ENCODE measurements at places on chromosomes 12 and 14.

- no peak for DNase-seq
These were observed 16.4 kb upstream of the DHRS4 start for GRCh38 chr14:23937203-23937602.

DNA sequence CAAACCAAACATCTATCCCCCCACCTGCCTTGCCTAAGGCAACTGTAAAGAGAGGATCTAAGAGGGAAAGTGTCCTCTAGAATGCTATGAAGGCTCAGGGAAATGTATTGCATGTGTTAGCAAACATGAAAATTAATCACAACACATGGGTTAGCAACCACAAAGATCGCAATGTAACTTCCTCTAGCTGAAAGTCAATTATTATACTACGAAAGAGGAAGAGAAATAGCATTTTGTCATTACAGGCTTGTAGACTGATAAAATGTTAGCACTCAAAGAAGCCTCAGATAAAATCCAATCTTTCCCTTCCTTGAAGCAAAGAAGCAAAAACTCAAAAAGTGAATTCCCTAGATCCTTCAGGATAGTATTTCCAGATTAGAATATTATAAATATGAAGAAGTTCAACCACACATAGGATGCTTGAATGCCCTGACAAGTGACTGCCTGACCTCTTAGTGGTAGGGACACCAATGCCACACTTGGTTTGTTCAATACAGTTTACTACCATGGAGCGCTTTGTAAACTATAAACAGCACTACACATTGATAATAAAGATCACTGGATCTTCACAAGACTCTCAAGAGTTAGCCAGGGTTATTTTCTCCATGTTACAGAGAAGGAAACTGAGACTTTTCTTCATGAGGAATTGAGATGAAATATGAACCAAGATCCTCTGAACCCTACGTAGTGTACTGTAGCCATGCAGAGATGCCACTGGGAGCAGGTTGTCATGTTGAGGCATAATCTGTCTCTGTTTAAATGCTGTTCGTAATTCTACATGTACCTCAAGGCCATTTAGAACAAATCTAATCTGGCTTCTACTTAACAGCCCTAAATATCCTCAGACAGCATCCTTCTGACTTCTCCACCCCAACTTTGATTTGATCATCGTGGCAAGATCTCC lies 100.7 kb downstream of the ITPR2 start:
- DNase-seq: no peak

- no peak for DNase-seq
These were observed 11.3 kb downstream of the GARIN6 start for GRCh38 chr12:99658671-99659349.

DNA sequence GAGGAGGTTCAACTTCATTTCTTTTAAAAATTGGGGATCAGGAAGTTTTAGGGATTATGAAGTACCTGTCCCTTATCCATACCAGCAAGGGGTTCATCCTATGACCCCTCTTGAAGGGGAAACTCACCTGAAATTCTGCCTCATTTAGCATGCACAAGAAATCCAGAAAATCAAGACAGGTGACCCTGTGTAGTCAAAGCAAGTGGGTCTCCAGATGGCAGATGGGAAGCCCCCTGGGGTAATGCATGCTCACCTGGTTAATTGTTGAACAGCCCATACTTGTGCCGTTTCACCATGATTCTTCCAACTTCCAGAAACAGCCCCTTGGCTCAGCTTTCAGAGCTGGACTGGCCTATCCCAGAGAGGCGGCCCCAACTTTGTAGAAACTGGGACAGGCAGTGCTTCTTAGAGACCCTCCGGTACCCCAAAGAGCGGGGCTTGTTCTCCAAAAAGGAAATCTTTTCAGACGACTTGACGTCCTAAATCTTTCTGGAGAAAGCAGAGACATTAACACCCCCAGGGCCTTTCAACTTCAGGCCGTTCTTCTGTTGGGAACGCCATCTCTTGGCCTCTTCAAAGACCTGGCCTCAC lies 66.3 kb upstream of the ESRRB start:
- DNase-seq: no peak

DNA sequence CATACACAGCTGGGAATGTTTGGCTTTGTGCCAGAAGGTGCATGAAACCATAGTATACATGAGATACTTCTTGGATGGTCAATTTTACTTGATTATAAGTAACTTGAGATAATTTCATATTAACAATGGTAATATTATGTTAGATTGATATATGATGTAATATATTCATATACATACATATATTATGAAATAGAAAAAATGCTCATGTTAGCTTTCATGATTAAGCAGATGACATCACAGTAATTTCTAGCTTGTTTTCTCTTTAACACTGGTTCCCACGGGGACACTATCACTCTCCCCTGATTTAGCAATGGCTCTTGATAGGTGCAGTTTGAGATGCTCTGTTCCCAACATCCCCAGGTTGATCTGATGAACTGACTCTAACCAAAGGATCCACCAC lies 35.4 kb upstream of the NTF3 start:
- DNase-seq: no peak

DNA sequence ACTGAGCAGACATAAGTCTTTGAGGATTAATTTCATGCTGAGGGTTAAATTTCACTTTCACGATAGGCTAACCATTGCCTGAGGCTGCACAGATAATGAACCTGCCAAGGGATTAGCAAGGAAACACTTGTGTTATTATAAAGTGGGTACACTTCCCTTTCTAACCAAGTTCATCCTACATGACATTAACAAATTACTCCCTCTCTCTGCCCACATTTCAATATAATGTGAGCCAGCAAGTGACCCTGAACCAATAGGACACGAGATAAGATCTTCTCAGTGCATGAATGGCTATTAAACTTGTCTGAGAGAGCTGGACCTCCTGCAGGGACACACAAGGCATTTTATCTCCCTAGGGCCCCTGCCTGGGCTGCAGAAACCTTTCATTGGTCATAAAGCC lies 173.5 kb downstream of the PAX9 start:
- no peak for DNase-seq

DNA sequence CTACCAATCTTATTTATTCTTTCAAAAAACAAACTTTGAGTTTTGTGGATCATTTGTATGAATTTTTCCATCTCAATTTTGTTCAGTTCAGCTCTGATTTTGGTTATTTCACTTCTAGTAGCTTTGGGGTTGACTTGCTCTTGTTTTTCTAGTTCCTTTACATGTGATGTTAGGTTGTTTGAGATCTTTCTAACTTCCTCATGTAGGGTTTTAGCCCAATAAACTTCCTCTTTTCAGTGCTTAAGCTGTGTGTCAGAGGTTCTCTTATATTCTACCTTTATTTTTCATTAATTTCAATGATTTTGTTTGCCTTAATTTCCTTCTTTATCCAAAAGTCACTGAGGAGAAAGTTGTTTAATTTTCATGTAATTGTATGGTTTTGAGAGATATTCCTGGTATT lies 860.4 kb upstream of the FBXO33 start:
- no peak for DNase-seq

DNA sequence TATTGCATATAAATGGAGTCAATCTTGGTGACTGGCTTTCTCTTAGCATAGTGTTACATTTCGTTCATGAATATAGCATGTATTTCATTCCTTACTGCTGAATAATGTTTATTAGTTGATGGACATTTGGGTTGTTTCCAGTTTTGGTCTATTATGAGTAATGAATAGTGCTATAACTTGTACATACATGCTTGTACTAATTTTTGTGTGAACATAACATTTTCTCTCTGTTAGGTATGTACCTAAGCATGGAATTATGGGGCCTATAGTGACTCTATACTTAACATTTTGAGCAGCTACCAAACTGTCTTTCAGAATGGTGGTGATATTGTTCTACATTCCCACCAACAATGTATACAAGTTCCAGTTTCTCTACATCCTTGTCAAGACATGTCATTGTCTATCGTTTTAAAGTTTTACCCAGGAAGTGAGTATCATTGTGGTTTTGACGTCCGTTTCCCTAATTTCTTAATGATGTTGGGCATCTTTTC lies 23.1 kb downstream of the ATP2A2 start:
- DNase-seq: no peak

GRCh38 chr12:95277139-95277538 lies 59.5 kb downstream of the VEZT start:
- DNase-seq: no peak

- DNase-seq: no peak
These were observed 174.3 kb downstream of the ACSS3 start for GRCh38 chr12:81252228-81252627.

DNA sequence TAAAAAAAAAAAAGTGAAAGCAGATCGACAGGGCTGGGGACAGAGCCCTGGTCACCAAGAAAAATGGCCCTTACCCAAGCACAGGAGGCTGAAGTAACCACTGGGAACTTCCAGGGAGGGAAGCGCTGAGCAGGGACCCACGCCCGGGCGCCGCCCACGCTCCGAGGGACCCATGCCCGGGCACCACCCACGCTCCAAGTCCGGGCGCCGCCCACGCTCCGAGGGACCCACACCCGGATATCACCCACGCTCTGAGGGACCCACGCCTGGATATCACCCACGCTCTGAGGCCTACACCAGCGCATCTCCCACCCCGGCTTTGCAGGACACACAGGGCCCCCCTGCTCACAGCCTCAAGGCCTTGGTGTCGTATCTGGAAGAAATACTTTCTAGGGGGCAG lies 25.7 kb downstream of the CHGA start:
- no peak for DNase-seq

DNA sequence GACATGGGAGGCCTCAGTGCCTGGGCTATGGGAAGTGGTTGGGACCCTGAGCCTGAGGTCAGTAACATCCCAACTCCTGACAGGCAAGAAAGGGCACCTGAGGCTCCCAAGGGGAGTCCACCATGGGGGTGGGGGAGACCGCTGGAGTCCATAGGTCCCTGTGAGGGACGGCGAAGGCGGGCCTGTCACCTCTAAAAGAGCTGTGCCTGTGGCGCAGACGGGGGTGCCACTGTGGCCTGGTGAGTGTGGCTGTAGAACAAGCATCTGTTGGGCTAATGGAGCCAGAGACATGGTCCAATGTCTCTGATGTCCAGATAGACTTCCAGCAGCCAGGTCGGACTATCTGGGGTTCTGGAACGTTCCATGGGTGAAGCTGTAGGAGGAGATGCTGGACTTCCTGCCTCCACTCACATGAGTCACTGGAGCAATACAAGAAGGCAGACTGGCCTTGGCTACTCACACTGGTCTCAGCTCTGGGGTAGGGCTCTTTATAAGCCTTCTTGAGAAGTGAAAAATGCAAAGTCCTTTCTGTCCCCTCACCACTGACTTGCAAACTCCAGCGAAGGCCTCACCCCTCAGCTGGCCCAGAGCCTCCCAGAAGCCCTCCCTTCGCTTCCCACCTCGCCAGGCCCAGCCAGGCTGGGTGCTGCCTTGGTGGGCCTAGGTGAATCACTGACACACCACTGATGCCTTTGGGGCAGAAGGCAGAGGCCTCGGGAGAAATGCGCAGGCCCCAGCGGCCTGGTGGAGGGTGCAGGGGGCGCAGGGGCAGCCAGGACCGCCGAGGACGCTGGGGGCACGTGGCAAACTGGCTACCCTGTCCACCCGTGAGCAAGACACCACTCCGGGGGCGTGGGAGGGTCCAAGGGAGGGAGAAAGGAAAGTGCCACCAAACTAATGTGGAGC lies 1.1 kb upstream of the TRAF3 start:
- no peak for DNase-seq

DNA sequence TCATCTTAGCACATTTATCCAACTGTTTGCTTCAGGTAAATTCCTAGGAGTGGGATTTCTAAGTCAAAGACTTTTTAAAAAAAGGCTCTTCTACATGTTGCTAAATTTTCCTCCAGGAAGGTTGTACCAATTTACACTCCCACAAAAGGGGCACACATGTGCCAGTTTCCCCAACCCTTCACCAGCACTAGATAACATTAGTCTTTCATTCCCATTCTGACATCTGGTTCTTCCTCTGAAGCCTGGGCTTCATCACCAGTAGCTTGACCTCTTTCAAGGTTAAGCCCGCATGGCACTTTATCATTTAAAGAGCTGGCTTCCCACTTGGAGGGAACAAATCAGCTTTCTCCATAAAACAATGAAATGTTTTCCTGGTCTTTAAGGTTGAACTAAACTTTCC lies 168.4 kb downstream of the MYRFL start:
- no peak for DNase-seq

DNA sequence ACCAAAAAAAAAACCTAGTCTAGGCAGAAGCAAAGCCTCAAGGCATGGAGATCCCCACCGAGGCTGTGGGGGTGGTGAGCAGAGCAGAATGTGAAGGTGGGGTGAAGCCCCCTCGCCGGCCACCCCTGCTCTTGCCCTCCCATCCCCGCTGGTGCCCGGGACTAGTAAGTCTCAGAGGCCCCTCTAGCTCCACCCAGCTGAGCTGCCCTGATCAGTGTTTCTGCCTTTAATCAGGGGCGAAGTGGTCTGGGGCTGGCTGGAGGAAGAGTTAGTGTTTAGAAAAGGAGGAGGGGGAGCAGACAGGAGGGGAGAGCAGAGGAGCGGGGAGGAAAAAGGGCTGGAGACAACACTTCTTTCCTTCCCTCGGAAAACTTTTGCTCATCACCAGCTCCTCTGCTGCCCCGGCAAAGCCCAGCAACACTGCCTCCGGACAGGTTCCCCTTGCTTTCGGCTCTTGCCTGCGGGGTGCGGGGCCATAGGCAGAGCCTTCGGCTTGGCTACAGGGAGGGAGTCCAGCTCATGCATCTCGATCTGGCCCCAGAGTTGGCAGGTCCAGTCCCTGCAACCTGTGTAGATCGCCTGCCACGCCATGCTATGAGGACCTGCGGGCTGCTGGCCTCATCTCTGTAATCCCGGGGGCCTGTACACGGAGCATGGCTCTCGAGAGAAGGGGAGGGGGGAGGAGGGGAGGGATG lies 3.4 kb upstream of the DLK1 start:
- DNase-seq: no peak

DNA sequence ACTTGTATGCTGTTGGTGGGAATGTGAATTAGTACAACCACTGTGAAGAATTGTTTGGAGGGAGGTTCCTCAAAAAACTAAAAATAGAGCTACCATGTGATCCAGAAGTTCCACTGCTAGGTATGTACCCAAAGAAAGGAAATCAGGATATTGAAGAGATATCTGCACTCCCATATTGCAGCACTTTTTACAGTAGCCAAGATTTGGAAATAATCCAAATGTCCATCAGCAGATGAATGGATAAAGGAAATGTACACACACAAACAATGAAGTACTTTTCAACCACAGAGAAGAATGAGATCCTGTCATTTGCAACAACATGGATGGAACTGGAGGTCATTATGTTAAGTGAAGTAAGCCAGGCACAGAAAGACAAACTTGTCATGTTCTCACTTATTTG lies 25.9 kb downstream of the TIGAR start:
- DNase-seq: no peak

- DNase-seq: no peak
These were observed 61.7 kb upstream of the DLK1 start for GRCh38 chr14:100664841-100665510.

All from stimulated activated CD4-positive, alpha-beta T cell treated with anti-CD3 and anti-CD28 coated beads, TNF-alpha, amount 100 ng/mL, for 48 hours (primary cell).